Fibroblast of skin of left quadriceps (primary cell): ENCODE measurements at places on chromosomes 1 and 21.

DNA sequence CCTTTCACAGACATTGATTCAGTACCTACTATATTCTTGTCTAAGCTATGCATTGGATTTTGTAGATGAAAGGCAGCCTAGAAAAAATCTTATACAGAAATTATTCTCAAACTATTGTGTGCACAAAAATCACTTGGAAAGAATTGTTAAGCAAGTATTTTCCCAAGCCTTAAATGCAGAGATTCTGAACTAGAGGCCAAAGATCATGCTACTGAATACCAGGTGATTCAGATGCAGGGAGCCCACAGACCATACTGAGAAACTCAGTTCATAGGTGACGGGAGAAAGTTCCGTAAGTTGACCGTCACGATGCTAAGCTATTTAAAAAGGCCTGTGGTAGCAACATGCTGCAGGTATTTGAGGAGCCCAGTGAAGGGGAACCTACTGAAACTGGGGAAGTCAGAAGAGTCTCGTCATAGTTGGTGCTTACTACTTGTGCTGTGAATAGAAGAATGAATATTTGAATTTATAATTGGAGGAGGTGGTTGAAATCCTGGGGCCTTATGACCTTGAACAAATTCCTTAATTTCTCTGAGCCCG lies 150.8 kb downstream of the NFIA start:
- DNase-seq, result no peak

DNA sequence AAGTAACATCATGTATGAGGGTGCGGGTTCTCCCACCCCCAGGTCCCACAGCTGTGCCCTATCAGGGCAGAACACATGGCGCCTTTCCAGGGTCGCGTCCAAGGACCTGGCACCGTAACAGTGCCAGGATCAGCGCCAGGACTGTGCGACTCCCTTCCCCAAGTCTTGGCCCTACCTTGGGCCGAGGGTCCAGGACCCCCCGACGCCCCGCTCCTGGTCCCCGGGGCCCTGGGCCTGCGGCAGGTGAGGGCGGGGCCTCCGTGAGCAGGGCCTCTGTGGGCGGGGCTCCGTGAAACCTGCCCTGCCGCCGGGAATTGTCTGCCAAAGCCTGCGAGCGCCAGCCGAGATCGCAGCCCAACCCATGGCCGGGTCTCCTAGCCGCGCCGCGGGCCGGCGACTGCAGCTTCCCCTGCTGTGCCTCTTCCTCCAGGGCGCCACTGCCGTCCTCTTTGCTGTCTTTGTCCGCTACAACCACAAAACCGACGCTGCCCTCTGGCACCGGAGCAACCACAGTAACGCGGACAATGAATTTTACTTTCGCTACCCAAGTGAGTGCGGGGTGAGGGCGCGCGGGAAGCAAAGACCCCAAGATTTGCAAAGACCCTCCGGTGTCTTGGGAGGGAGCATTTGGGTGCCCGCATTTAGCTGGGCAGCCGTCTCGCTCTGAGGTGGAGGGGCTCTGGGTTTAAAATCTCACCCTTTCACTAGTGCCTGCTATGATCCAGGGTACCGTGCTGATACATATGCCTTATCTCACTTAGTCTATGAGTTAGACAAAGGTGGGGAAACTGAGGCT lies at the start of gene RHBG:
TSS of gene RHBG (plus strand) at position 323 of the 796 bp plus-strand sequence. CDS start at position 362, 39 bp downstream.
- no peak for DNase-seq

GRCh38 chr1:61375082-61375880 lies 292.9 kb downstream of the NFIA start:
- no peak for DNase-seq

- no peak for DNase-seq
These were observed 8.2 kb downstream of the TTLL7 start for GRCh38 chr1:83990734-83991133.

DNA sequence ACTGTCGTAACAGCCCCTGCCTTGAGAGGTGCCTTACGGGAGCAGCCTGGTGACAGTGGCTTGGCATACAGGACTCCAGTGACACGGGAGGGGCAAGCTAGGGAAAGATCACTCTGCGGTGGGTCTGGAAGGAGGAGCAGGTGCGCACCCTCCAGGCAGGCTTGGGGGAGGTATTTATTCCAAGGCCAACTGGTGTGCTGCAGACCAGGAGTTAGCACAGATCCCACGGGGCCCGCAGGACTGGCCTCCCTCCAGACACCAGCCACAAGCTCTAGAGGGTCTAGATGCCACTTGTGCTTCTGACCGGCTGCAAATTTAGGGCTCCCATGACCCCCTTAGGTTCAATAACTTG lies 22.1 kb downstream of the PSEN2 start:
- DNase-seq, result no peak

DNA sequence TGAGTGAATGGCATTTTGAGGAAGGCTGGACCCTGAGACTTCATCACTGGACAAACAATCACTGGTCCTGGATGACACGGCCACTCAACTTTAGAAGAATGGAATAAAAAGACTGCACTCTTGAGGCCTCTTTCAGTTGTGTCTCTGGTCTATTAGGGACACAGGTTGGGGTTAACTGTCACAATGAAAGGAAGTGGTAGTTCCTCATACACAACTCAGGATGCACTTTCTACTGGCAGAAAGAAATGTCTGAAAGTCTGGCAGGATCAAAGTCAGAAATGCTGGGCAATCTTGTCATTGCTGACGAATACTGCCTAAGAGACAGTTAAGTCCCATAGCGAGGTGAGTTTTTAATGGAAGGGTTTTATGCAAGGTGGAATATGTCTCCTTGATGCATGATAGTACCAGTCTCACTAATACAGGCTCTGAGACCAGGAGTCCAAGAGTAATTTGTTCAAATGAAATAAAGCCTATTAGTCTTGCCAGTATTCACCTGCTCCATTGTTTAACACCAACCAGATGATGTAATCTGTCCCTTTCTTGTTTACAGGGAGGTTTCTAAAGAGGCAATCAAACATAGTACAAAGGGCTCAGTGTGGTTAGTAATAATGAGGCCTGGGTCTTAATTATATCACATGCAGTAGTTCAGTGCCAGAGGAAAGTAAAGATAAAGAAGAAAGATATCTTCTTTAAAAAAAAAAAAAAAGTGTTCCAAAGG lies 11.2 kb upstream of the RRP15 start:
- DNase-seq, result no peak

DNA sequence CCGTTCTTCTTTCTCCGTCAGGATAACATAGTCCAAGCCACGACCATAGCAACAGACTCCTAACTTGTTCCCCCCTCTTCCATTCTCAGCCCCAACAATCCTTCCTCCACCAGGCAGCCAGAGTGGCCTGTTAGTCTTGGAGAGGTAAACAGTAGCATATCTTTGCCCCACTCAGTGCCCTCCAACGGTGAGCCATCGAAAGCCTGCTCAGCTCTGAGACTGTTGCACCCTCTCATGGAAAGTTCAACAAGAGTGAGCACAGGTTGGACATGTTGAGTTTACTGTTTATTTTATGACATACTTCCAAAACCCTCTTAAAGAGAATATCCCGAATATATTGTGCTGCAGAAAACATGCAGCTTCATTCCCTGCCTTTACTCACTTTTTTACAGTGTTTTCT lies 30.1 kb upstream of the BACE2 start:
- DNase-seq, result no peak

- DNase-seq, result peak; percentile 45
These were observed 18.1 kb downstream of the PDC start for GRCh38 chr1:186442651-186443375.

GRCh38 chr1:82995951-82996350 lies 1003.0 kb downstream of the TTLL7 start:
- no peak for DNase-seq

- no peak for DNase-seq
These were observed 34.9 kb downstream of the ATP2B4 start for GRCh38 chr1:203661572-203661971.

DNA sequence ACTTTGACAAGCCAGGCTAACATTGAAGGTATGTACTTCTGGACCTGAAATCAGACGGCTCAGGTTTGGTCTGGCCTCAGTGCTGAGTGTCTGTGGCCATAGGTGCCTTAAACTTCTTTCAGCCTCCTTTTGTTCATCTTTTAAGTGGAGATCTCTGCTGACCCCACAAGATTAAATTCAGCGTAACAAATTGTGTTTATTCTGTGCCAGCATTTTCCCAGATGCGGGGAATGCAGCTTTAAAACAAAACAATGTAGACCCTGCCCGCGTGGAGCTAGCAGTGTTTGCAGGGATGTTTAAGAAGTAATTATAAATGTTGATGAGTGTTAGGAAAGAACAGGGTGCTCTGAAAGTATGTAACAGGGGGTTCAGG lies 923 bp downstream of the CAP1 start:
- no peak for DNase-seq

DNA sequence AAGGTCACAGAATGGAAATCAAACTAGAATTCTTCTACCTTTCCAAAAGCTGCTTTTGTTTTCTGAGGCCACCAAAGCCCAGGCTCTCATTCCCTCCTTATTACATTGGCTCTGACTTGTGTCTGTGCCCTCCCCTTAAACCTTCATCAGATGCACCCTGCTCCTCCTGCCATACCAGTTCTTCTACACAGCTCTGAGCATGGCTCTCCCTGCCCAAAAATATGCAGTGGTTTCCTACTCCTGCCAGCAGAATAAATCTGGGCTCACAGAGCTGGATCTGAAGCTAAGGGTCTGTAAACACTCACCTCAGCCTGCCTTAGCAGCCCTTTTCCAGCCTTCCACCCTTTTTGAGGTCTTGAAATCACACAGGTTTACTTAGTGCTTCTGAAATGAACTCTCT lies 55.0 kb downstream of the TTC3 start:
- no peak for DNase-seq

DNA sequence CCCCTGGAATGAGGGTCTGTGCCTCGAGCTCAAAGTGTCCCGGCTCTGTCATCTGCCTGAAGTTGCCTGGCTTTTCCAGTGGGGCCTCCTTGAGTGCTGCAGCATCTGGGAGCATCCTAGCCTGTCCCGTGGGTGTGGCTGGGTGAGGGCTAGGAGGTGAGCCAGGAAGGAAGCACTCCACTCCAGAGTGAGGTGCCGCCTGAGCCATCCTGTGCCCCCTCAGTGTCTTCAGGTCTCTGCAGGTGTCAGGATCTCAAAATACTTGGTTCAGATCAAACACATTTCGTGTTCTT lies 11.5 kb downstream of the IBA57 start:
- no peak for DNase-seq

DNA sequence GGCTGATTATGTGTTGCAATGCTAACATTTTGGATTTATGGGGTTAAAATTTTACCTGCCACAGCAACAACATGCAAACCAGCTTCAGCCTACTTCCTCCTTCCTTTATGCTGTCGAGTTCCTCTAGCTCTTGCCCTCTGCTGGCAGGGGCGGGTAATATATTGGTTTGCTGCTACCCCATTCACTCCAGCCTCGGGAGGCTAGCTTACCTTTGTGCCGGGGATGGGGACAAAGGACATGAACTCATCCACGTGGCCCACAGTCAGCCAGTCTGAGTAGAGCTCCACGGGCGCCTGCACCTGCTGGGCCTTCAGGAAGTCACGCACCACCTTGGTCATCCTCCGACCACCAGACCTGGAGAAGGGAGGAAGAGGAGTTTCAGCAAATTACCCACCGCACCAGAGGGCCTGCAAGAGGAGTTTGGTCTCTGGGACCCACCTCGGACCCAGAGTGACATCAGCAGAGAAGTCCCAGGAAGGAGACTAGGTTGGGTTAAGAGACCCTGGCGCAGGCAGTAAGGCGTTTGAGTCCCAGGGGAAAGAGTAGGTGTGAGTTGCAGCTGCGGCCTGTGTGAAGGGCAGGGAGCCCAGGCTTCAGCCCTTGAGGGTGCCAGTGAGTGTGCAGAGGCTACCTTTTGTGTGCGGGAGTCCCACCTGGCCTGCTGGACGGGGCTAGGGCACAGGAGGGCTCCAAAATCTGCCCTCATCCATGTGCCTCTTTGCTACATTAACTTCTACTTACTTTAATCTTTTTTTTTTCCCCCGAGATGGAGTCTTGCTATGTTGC lies 21.8 kb upstream of the SDHB start:
- DNase-seq, result no peak

- DNase-seq, result peak; percentile 26
These were observed 23.6 kb upstream of the DNM3 start for GRCh38 chr1:171817511-171818265.

- DNase-seq, result no peak
These were observed at the start of gene GBP6 for GRCh38 chr1:89363638-89364536. Gene GBP6 (plus strand): TSS chr1:89364059. CDS start chr1:89368552, 4,493 bp downstream.

DNA sequence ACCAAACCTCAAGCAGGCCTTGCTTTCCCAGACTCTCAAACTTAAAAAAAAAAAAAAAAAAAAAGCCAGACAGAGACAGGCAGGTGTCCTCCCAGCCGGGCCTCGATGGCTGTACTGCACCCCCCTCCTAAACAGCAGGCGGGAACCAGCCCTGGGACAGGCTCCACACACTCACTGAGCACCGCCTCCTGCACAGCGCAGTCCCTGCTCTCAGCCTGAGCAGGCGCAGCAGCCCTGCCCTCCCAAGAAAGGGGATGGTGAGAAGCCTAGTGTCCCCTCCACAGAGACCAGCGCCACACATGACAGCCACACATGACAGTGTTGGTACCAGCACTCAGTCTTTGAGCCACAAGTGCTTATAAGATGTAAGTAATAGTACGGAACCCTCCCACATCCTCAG lies 11.9 kb downstream of the MX2 start:
- no peak for DNase-seq

GRCh38 chr1:82260051-82260450 lies 459.3 kb downstream of the ADGRL2 start:
- DNase-seq, result no peak

GRCh38 chr1:85300140-85300539 lies 23.7 kb upstream of the BCL10 start:
- DNase-seq, result no peak

GRCh38 chr1:27934818-27935549 lies at the start of gene SMPDL3B:
Gene SMPDL3B (plus strand): TSS chr1:27935000. CDS start chr1:27935184, 184 bp downstream.
- DNase-seq, result no peak

DNA sequence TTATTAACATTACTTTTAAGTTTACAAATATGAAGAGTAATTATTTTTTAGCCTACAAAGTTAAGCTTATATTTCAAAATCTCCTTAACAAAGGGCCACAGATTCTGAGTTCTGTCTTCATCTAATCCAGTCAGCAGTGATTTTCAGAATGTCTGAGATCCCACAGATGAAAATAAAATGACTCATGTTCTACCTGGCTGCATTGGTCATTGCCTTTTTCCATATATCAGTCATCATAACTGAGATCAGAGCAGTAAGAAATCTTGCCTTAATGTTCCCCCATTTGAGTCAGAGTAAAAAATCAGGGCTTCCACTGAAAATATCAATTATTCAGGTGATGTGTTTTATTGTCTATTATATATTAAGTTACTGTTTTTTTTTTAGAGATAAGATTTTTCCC lies 416.1 kb downstream of the MRPL39 start:
- DNase-seq, result no peak

DNA sequence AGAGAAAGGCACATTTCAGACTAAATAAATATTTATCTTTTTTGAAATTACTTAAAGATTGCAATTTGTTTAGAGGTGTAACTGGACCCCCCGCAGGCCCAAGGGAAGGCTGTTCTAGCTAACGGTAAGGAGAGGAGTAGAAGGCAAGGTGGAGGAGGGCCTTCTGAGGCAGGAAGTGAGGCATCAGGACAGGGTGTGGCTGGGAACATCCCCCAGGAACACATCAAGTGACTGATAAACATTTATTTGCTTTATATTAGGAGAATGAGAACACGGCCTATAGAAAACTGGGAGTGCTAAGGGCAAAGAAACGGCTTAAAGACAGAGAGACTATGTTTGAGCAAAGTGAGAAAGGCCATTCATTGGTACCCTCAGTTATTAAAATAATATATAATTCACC lies 23.2 kb downstream of the HIVEP3 start:
- DNase-seq, result no peak

GRCh38 chr1:211951856-211952255 lies 83.5 kb downstream of the INTS7 start:
- DNase-seq, result no peak
